ENCODE measurements at places on chromosomes 7 and 10.

GRCh38 chr7:41491308-41491707 lies 211.6 kb downstream of the INHBA start:
- no peak for DNase-seq

DNA sequence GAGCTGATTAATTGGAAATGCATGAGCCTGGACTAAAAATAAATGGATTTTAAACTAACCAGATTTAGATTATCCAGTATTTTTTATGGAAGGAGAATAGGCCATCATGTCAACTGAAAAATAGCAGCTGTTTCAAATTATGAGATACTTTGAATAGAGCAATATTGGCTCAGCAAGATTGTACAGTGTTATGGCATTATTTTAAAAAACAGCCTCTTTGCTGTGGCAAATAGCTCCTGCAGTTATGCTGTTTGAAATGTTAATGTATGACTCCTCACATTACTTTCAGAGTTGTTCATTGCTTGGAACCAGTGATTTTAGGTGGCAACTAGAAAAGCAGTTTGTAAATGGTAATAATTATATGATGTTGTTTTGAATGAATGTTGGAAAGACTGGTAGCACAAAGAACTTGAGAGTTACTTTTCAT lies 244.5 kb downstream of the KIAA1217 start:
- no peak for DNase-seq

GRCh38 chr10:101967713-101968112 lies 88.3 kb downstream of the ARMH3 start:
- DNase-seq: no peak

DNA sequence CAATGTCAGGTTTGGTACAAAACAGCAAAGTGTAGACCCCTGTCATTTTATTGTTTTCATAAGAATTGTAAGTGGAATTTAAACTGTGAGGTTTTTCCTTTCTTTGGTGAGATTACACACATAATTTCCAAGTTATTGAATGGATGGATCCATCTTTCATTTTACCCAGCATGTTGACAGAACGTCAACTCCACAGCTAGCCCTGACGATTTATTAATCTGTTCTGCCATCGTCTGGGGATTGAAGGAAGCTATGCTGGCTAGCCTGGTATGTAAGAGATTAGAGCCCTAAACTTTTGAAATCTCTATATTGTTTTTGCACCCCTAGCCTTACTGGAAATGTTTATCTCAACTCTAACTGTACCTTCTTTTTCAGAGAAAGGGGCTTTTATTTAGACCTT lies 8.6 kb downstream of the WNT16 start:
- DNase-seq: peak; percentile 62

DNA sequence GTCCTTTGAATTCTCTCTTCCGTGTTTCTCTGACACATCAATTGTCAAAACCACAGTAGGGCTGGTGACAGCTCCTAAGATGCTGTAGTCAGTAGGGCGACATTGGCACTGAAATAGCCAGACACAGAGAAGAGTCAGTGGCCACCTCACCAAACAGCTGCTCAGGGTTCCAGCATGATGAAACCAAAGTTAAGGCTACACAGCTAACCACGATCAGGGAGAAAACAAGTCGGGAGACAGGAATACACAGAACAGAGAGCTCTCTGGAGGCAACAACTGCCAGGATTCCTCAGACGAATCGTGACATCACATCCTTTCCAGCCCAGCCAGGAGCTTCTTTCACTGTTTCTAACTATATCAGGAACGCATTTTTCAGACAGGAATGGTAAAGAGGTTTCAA lies 922.2 kb downstream of the SORCS1 start:
- no peak for DNase-seq

DNA sequence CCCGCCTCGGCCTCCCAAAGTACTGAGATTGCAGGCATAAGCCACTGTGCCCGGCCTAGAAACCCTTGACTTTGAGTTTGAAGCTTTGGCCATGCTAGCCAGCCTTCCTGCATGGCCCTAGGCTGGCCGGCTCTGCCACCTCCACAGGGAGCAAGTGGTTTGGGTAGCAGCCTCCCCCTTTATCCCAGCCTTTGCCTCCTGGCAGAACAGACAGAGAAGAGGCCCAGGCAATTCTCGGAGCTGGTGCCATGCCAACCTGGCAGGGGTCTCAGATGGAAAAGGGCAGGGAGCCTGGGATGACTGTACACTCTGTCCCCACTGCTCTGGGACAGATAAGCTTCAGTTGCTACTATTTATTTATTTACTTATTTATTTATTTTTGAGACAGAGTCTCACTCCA lies 39.4 kb downstream of the SRRM3 start:
- DNase-seq: no peak

DNA sequence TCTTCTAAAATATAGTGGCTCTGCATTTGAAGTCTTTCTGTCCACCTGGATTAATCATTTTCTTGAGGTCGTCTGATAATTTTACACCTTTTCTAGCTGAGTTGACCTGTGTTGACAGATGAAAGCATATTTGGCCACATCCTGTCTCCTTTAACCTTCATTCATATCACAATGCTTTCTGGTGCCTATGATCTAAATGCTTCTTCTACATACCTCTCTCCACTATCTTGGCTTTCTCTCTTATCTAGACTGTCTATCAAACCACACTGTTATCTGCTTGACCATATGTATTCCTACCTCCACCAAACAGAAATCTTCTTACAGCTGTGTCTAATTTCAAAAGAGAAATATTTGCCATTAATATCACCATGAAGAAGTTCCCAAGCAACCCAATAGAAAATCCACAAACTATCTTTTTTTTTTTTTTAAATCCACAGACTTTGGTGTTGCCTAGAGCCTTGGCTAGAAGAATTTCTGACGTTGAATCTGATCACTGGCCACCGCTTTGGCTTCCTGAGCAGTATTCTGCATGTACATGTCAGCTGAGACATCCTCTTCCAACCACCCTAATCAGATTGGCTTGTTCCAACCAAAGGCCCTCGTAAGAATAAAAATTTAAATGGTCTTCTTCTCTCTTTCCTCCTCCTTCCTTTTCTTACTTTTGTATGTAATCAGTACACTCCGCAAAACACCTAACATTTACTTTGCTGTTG lies 66.3 kb upstream of the SP4 start:
- no peak for DNase-seq

- no peak for DNase-seq
These were observed 2.2 kb upstream of the CUX1 start for GRCh38 chr7:101814991-101815825.

DNA sequence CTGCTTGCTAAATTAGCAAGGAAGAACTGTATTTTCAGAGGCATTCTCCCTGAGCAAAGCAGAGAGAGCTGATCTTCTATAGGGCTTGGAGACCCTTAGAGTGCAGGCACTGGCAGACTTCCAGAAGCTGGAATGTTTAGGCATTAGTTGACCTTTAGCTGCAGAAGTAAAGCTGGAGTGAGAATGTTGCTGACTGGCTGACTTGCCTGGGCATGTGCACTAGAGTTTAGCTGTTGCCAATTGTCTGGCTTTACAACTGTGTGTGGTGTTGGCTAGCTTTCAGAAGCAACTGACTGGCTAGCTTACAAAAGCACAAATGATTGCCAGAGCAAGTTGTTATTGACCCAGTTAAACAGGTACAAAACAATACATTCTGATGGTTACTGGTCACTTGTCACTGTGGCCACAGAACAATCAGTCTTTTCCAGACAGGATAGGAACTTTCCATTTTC lies 25.1 kb downstream of the FAM13C start:
- peak; percentile 72 for DNase-seq

Measured in NCI-H446 (cell line).